NCI-H187 (cell line): ENCODE measurements at places on chromosomes 5 and 9.

GRCh38 chr9:19122490-19123042 lies 4.7 kb downstream of the PLIN2 start:
- DNase-seq: no peak

- DNase-seq: no peak
Measured at GRCh38 chr5:75847561-75848021, 130.4 kb upstream of the POC5 start.

DNA sequence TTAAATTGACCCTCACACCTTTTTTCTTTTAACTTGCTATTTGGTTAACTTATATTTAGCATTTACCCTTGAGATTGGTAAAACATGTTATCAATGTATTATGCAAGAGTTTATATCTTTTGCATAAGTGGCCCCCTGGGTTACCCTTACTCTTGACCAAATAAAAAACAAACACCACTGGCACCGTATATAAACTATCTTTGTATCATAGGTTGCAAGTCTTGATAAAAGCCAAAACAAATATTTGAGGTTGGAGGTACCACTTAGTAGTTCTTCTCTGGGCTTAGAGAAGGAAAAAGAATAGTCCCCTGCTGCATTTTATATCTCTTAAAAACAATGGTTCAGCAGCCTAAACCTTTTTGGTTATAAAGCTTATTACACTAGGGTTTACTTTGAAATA lies 61.3 kb downstream of the WDR36 start:
- no peak for DNase-seq

GRCh38 chr9:37382161-37382981 lies 40.1 kb upstream of the GRHPR start:
- DNase-seq: no peak

DNA sequence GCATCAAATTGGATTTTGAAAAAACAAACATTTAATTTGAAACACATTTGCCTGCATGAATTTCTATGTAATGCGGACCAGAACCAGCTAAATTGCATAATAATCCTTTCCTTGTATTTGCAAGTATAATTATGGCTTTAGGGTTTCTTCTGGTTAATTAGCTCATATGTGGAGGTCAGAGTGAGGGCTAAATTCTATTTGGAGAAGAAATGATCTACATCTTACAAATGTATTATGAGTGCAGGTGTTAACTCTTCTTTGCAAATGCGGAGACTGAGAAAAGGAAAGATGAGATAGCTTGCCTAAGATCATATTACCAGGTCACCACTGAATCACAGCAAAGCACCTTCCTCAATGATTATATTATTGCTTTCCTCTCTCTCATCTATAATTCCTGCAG lies 194.7 kb downstream of the CDH9 start:
- no peak for DNase-seq

DNA sequence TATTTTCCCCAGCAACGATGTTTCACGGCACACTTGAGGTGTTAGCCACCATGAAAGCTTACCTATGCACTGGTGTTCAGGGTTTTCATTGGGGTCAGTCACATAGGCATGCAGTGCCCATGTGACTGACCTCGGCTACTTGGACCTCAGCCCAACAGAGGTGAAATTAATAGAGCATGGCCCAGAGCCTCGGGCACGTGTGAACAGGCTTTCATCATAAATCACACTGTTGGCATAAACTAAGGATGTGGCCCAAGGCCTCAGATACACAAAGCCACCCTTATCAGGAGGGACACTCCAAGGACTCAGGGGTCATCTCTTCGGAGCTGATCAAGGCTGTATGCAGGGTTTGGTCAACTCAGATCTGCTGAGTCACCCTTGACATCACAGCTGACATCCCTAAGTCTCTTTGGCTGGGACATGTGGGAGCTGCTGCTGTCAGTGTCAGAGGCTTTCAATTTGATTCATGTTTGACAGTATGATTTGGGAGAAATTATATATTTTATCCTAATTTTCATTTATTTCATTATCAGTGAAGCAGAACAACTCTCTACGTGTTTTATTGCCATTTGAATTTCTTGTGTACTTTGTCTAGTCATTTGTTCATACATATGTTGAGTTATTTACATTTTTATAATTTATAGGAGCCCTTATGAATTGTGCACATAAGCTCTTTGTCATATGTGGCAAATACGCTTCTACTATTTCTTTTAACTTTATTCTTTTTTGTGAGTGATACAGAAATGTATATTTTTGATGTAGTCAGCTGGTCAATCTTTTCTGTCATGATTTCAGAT lies 59.7 kb upstream of the ANKRD33B start:
- no peak for DNase-seq

DNA sequence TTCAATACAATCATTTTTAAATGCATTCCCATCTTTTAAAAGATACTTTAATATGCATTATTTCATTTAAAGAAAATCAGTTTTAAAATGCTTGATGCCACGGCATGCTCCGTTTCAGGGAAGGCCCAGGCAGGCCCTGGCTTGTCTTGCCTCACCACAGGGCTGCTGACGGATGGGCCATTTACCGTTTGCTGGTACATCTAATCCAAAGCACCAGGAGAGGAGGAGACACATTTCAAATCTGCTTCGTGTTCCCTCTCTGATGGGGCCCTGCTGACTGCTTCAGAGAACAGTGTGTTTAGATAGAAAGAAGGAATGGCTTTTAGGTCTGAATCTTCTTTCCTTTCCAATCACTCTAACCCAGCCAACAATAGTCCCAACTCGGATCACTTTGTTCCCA lies 185.2 kb downstream of the DCP2 start:
- DNase-seq: no peak

GRCh38 chr5:21419383-21419782 lies 1431.4 kb upstream of the CDH18 start:
- no peak for DNase-seq

DNA sequence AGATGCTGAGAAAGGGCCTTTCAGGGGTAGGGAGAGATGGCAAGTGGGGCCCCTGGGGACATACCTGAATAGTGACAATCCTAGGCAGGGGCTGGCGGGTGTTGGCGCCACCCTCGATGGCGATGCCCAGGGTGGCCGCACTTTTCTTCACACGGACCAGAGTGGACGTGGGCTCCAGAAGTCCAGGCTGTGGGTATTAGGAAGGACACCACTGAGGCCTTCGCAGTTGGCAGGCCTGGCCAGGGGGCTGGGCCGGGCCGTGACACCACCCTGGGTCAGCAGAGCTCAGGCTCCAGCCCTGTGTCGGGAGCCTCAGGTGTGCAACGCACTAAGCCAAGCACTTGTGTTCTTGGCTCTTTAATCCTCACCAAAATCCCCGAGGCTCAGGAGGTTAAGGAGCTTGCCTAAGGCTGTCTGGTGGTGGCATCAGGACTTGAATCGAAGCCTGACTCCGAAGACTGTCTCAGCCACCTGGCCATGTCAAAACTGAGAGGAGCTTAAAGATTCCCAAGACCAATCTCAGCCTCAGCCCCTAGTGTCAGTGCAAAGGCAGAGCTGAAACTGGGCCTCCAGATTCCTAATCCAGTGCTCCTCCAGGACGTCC lies 15.5 kb upstream of the AKNA start:
- no peak for DNase-seq

GRCh38 chr5:179759581-179760551 lies 27.2 kb downstream of the MAML1 start:
- no peak for DNase-seq

GRCh38 chr9:107246259-107247254 lies 36.5 kb upstream of the RAD23B start:
- DNase-seq: no peak

- no peak for DNase-seq
Measured at GRCh38 chr9:131677444-131678180, 62.3 kb downstream of the RAPGEF1 start.

- peak; percentile 29 for DNase-seq
Measured at GRCh38 chr5:81825237-81825636, 74.3 kb upstream of the SSBP2 start.

DNA sequence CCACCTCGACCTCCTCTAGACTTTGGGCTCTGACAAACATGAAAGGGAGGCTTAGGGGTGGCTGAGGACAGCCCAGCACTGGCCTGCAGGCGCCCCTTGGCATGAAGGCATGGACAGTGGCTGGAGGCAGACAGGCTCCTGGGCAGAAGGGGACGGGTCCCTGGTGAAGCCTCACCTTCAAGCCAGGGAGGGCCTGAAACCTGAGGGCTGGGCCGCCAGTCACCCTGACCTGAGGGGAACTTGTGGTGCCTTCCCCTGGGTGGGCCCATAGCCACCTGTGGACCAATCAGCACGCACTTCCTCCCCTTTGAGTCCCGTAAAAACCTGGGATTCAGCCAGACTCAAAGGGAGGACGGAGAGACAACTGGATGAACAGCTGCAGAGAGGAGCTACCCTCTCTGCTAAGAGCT lies 90.4 kb upstream of the PUM3 start:
- DNase-seq: no peak

DNA sequence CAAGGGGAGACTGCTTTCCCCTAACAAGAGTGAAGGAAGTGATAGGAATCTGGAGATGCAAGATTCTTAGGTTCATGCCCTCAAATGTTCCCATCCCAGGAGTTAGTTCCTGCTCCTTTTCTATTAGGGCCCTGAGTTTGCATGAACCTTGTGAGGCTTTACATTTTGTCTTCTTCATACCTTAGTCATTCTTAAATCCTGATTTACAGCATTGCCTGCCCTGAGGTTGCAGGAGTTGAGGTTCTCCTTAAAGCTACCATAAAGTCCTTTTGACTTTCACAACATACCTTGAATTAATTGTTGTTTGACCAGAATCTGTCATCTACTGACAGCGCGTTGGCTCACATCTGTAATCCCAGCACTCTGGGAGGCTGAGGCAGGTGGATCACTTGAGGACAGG lies 151.5 kb upstream of the ABCA1 start:
- DNase-seq: no peak

DNA sequence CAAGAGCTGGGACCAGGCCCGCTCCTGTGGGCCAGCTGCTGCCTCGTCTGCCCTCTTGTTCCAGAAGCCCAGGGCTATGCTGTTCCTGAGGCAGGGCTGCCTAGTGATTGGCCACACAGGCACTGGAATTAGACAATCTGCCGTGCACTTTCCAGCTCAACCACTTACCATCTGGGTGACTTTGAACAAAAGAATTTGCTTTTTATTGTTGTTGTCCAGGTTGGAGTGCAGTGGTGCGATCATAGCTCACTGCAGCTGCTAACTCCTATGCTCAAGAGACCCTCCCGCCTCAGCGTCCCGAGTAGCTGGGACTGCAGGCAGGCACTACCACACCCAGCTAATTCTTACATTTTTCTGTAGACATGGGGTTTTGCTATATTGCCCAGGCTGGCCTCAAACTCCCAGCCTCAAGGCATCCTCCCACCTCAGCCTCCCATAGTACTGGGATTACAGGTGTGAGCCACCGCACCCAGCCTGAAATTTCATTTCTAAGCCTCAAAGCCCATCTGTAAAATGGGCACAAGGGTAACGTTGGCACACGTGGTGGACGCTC lies 1.2 kb upstream of the NEK6 start:
- DNase-seq: no peak

DNA sequence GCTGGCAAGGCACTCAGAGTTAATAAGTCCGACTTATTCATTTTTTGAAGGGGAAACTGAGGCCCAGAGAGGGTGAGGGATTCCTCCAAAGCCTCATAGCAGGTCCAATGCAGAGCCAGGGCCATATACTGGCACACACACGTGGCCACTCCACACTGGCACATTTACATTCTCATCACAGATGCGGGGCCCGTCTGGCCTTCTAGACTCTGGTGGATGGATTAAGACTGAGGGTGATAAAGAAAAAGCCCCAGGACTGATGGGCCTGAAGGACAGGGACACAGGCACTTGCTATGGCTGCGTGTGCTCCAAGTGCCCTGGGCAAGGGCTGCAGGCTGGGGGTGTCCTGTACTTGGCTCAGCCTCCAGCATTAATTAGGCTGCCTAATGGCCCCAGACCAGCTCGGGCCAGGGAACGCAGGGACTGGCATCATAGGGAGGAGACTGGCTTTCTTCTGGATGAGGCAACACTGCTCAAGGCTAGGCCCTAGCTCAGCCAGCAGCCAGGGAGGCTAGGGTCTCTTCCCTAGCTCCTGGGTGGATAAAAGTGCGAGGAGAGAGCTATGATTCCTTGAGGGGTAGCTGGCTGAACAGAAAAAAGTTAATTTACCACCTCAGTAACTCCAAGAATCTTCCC lies 28.5 kb upstream of the CSF1R start:
- DNase-seq: no peak
